ENCODE measurements at places on chromosomes 4 and X. TPM values are rescaled to one million over a fixed set of nuclear protein-coding genes. Genes with fewer than 3 reads are reported as not detected.

DNA sequence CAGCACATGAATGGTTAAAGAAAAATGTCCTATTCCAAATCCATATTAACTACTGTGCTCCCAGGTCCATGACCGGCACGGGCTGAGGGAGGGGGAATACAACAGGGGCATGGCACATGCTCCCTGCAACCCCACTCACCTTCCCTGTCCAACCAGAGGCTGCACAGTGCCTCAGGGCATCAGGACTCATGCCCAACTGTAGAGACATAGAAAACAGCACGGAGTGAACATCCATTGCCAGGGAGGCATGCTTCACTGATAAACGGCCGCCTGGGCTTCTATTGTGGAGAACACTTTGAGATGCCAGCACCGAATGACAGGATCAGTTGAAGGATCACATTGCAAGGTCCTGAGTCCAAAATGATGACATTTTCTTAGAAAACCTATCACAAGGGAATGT is 140.6 kb downstream of the STK32B start:
- H3K4me3 ChIP-seq: no peak overlapping the region
- no peaks in the 10 kb centered on the region for H3K27me3 ChIP-seq
- H3K27ac ChIP-seq: no peak overlapping the region
- DNase-seq: no peak

- no peaks in the 10 kb centered on the region for H3K27me3 ChIP-seq
- no peak overlapping the region for H3K4me3 ChIP-seq
- DNase-seq: no peak
- no peaks in the 10 kb centered on the region for H3K36me3 ChIP-seq
- no peaks in the 10 kb centered on the region for H3K4me1 ChIP-seq
These were observed 27.5 kb upstream of the SMS start for GRCh38 chrX:21912989-21913388.

DNA sequence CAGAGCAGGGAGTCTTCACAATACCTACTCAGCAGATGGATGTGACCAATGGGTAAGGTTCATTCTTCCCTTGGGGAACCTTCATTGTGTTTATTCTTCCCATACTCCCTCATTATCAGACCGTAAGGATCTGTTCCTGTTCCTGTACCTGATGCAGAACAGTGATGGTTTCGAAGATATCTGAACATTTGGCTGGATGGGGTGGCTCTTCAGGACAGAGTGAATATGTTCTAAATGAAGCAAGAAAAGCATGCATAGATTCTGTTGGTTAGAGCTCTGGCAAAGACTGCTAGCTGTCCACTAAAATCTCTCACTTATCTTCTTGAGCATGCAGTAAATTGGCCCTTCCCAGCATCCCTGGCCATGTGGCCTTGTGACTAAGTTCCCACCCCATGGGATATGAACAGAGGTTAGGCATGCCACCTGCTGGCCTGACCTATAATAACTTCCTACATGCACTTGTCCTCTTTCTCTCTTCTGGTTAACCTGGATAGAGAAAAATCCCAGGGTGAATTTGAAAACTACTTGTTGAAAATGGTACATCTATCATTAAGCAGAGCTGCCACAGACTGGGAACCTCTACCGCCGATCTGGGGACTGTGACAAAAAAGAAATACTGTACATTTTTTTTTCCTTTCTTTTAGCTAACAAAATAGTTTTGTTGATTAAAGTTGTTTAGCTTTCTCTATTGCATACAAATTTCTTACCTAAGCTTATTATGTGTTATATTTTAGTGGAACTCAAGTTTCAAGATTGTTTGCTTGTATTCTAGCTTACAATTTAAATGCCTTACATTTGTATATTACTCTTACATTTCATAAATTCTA is 60.0 kb upstream of the BANK1 start:
- H3K27ac ChIP-seq: no peak overlapping the region
- no peak overlapping the region for H3K4me3 ChIP-seq
- H3K27me3 ChIP-seq: no peaks in the 10 kb centered on the region
- H3K4me1 ChIP-seq: no peaks in the 10 kb centered on the region

- peaks cover 13% of the 10 kb centered on the region for H3K4me1 ChIP-seq
- peak overlapping the region; percentile 46 for H3K27ac ChIP-seq
- H3K36me3 ChIP-seq: no peaks in the 10 kb centered on the region
- no peaks in the 10 kb centered on the region for H3K27me3 ChIP-seq
These were observed 191.8 kb downstream of the PDGFC start for GRCh38 chr4:156779774-156780173.

- no peaks in the 10 kb centered on the region for H3K4me1 ChIP-seq
- no peaks in the 10 kb centered on the region for H3K36me3 ChIP-seq
- H3K27ac ChIP-seq: no peak overlapping the region
These were observed 30.8 kb downstream of the DAPP1 start for GRCh38 chr4:99847362-99847976.

- H3K36me3 ChIP-seq: no peaks in the 10 kb centered on the region
- DNase-seq: no peak
- H3K27me3 ChIP-seq: no peaks in the 10 kb centered on the region
- no peak overlapping the region for H3K4me3 ChIP-seq
These were observed 36.0 kb downstream of the GAB3 start for GRCh38 chrX:154714925-154715324.

GRCh38 chr4:156884183-156884582 is 87.4 kb downstream of the PDGFC start:
- H3K27me3 ChIP-seq: no peaks in the 10 kb centered on the region
- no peaks in the 10 kb centered on the region for H3K36me3 ChIP-seq
- H3K4me3 ChIP-seq: no peak overlapping the region
- no peak overlapping the region for H3K27ac ChIP-seq
- no peak for DNase-seq

DNA sequence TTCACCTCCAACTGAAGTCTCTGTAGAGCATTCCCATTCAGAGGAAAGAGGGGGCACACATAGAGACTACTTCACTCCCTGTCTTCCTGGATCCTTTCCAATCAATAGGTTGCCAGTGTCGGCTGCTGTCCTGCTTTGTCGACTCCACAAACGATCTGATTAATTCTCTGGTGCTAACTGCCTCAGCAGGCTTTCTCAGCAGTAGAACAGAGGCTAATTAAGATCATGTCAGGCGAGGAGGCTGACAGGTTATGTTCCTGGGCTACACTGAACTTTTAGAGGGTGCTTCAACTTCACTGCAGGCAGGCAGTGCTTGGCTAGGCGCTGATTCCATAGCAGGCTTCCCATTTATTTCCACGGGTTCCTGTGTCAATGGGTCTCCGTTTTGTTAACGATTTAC is 79.2 kb downstream of the GRIA3 start:
- no peak overlapping the region for H3K4me3 ChIP-seq
- no peaks in the 10 kb centered on the region for H3K4me1 ChIP-seq
- H3K27me3 ChIP-seq: no peaks in the 10 kb centered on the region
- H3K36me3 ChIP-seq: no peaks in the 10 kb centered on the region

- no peak overlapping the region for H3K4me3 ChIP-seq
- no peak overlapping the region for H3K27ac ChIP-seq
- DNase-seq: no peak
- no peaks in the 10 kb centered on the region for H3K36me3 ChIP-seq
These were observed 127.4 kb upstream of the FTHL17 start for GRCh38 chrX:31199056-31199839.

DNA sequence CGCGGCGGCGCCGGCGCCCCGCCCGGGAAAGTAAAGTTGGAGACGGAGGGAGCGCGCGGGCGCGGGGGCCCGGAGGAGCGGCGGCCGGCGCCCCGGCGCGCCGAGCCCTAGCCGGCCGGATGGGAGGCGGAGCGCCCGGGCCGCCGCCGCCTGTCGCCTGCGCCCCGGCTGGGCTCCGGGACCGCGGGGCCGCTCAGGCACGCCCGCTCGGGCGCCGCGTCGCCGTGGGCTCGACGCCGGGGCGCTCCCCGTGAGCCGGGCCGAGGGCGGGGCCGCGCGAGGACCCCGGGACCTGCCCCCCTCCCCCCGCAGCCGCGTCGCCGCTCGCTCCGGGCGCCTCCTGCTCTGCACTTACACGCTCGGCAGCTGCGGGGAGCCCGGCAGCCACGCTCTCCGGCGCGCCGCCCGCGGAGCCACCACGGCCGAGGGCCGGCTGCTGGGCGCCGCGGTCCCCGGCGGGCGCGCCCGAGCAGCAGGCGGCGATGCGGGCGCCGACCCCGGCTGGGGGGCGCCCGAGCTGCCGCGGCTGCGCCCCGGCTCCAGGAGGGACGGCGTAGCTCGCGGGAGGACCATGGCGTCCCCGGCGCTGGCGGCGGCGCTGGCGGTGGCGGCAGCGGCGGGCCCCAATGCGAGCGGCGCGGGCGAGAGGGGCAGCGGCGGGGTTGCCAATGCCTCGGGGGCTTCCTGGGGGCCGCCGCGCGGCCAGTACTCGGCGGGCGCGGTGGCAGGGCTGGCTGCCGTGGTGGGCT is at the start of gene ADRA2C:
Gene ADRA2C (plus strand): TSS at position 350 of the 749 bp plus-strand sequence. CDS start 222 bp downstream, at position 572.
- H3K27ac ChIP-seq: no peak within 1 kb of the TSS
- peak within 1 kb of the TSS; percentile 43 for H3K4me3 ChIP-seq
- peaks cover 25% of the 10 kb centered on the region for H3K27me3 ChIP-seq
- no peaks in the 10 kb centered on the region for H3K36me3 ChIP-seq
- no peak for DNase-seq

GRCh38 chrX:103061486-103061885 is 2.5 kb downstream of the BEX1 start:
- no peak overlapping the region for H3K4me3 ChIP-seq
- no peaks in the 10 kb centered on the region for H3K4me1 ChIP-seq
- H3K36me3 ChIP-seq: no peaks in the 10 kb centered on the region
- no peaks in the 10 kb centered on the region for H3K27me3 ChIP-seq

The AREG gene
- total RNA-seq: 12.5 TPM

The CFAP99 gene
- total RNA-seq: not detected

The MAMLD1 gene
- 1.2 TPM for total RNA-seq

The HPGDS gene
- total RNA-seq: 2.2 TPM

The COX7B2 gene
- total RNA-seq: not detected

The TCEAL6 gene
- 2.0 TPM for total RNA-seq

Measured in sigmoid colon (tissue), 7 donors.